ENCODE measurements at places on chromosomes 4 and X.

GRCh38 chr4:47418147-47418546, 45.4 kb downstream of the COMMD8 start:
- DNase-seq: no peak

DNA sequence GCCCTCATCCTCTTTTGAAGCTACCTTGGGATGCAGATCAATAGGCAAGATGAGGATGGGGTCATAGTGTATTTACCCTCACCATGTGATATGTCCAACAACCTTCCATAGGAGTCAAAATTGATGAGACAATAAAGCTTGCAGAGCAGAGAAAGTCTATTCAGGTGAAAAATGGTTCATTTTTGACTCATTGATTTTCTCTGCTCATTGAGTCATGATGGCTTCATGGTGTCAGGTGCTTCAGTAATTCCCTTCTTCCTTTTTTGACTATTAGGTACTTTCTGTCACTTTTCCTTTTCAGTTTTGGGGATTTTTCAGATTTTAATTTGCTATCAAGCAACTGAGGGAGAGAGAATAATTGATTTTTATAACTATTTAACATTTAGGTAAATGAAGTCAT, 55.9 kb upstream of the IL2 start:
- DNase-seq: no peak

DNA sequence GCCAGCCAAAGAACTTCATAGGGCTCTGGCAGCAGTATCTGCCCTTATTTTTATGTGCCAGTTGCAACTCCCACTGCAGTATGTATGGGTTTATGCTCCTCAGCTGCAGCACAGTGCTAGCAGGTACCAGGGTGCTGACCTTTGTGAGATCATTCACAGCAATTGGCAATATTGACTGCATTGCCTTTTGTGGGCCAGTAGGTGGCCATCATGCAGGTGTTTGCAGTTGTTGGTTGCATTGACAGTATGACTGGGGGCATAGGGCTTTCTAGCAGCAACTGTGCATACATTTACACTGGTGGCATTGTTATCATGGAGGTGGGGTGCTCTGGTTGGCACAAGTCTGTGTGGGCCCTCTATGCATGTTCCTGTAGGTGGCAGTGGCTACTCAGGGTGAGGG, 42.5 kb downstream of the FAAH2 start:
- DNase-seq: no peak

DNA sequence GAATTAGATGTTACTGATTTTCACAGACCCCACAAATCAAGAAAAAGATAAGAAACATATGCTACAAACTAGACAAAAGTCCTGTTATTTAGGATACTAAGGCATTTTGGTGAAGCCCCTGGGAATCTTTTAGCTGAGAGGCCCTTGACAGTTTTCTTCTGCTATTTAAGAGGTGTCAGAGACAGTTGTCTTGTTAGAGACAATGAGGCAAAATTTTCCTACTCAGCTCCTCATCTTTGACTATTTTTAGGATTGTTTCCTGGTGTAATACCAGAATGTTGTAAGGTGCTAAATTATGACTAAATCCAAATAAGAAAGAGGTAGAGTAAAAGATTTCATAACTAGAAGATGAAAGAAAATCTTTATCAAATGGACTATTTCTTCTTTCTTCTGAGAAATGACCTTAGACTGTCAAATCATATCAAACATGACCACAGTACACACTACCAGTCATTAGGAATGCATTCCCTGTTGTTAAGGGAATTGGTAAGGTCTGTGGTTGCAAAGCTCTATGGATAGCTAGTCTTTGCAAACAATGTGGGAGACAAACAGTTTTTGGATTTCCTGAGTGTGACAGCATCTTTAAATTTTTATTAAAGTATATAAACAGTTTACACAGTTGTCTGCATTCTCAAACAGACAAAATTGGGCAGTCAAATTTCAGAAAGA, 926.1 kb downstream of the ADGRL3 start:
- DNase-seq: no peak

- DNase-seq: no peak
Measured at GRCh38 chr4:163613383-163613782, 118.9 kb downstream of the TMA16 start.

GRCh38 chr4:99886146-99886545, 8.1 kb downstream of the LAMTOR3 start:
- DNase-seq: no peak

DNA sequence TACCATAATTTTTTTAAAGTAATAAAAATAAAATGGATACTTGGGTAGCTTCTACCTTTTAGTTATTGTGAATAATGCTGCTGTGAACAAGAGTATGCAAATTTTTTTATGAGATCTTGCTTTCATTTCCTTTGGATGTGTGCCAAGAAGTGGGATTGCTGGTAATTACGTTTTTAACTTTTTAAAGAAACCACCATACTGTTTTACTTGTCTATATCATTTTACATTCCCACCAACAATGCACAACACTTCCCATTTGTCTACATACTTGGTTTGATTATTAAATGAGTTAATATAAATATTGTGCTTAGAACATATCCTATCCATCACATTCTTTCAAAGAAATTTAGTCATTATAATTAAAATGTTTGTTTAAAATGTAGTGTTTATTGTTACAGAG, 3.9 kb upstream of the SULT1B1 start:
- no peak for DNase-seq

GRCh38 chr4:64497491-64497890, 88.2 kb upstream of the TECRL start:
- no peak for DNase-seq

DNA sequence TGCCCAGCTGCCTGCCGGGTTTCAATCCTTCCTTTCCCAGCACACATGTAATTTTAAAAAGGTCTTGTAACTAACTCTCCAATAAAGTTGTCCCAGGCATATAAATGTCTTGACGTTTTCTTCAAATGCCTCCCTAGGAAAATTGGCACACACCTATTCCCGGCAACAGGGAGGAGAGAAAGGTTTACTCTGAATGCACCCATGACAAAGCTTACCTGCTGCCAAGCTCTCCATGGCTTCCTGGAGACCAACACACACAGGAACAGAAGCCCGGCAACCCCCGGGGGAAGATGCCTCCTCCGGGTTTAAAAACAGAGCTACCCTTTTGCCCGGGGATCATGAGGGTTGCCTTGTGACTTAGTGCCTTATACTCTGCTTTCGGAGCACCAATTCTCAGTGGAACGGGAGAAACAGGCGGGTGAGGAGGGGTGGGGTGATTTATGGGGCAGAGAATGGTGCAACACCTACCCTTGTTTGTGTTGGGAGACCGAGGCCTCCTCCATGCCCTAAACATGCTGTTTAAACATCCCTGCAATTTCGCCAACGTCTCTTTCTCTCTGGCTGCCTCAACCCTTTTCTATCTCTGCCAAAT, 4.8 kb upstream of the GYG2 start:
- no peak for DNase-seq

DNA sequence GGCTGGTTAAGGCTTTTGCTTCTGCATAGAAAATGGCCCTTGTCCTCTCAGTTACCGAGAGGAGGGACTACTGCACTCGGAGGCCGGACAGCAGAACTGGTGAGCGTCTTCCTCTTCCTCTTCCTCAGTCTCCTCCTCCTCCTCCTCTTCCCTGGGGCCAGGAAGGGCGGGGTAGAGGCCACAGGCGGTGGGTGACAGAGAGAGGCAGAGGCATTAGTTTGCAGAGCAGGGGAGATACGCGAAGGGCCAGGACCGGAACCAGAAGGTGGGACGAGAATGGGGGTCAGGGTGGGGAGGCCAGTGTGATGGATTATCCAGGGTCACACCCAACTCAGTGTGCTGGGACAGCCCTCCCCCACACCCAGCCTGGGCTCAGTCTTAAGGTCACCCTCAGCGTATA, 14.5 kb downstream of the IQSEC2 start:
- no peak for DNase-seq

DNA sequence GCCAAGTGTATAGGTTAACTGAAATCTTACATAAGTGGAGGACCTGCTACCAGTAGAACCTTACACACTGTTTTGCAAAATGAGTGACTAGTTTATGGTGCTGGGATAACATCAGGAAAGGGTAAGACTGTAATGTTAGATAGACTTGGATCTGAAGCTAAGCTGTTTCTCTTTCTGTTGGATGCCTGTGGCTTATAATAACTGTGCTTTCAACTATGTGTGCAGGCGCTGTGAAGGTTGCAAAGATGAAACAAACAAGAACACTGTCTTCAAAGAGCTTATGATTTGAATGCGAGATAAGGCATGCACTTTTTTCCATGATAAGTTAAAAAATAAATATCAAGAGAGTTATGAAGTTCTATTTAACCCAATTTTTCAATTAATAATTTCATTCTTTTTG, 34.5 kb upstream of the LCORL start:
- no peak for DNase-seq

DNA sequence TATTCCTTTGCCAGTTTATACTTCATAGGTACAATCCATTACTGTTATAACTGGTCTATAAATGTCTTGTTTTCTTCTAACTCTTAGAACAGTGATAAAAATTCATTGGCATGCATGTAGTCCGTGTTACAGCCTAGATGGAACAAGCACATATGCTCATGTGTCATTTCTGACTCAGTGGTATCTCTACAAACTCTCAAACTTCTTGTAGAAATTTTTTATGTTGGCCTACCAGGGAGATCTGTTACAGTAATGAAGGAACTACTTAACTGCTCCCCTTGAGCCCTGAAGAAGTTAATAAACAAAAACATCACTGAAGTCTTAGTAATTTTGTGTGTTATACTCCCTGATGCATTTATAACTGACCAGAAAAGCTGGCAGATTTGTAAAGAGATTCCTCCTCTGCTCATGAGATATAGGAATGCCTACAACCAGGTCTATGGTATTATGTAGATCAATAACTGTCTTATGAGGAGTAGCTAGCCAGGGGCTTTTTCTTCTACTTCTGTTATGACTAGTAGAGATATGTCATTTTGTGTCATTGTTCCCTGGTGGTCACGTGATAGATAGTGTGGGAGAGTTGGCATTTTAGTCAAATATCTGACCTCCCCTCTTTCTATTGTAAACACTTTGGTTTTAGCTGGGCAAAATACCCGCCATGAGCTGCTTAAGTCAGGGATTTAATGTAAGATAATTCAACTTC, 53.7 kb upstream of the FAAH2 start:
- DNase-seq: no peak

DNA sequence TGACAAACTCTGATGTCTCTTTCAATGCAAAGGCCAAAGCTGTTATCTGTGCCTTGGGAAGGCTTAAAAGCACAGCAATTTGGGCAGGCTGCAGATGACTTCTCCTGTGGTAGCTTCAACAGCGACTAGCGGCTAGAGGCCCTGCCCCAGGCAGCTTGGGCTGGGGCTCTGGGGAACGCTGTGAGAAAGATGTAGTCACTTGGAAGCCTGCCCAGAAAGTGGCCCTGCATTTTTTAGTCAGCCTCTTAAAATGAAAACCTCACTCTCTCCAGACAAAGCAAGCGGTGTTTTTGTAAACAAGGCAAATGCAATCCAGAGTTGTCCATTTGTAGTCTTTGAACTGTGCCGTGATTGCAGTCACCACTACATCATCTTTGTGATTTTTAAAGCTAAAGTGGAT, 27.5 kb downstream of the PCYT1B start:
- no peak for DNase-seq

DNA sequence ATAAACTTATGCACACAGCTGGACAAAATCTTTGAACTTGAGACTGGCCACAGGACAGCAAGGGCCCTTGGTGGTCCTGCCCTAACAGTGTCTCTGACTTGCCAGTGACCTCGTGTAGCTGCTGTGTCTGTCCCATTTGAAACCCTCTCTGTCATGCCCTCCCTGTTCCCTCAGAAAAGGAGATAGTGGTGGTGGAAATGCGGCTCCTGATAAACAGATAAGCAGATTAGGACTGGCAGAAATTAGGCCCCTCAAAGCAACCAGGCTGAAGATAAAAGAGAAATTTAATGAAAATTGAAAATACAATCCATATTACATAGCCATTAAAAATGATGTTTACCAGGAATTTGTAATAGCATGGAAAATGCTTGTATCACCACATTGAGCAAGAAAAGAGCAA, 136.6 kb upstream of the ATP6AP2 start:
- DNase-seq: no peak

- no peak for DNase-seq
Measured at GRCh38 chr4:47061435-47061834, 30.1 kb downstream of the GABRB1 start.

GRCh38 chrX:4091046-4091760, 377.8 kb upstream of the PRKX start:
- no peak for DNase-seq

DNA sequence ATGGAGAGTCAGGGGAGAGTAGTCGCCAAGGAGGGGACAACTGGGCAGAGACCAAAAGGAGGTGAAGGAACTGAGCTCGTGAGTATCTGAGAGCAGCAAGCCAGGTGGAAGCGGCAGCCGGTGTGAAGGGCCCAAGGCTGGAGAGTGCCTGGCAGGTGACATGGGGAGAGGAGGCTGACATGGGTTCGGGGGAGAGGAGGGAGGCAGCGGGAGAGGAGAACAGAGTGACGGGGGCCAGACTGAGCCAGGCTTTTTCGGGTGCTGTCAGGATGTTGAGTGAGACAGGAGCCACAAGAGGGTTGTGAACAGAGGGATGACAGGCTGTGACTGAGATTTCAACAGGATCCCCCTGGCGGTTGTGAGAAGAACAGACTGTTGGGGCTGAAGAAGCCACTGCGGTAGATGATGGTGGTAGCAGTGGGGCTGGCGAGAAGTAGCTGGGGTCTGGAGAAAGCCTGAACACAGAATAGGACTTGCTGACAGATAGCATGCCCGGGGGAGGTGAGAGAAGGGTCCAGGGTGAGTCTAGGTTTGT, 5.7 kb downstream of the ELK1 start:
- DNase-seq: no peak

DNA sequence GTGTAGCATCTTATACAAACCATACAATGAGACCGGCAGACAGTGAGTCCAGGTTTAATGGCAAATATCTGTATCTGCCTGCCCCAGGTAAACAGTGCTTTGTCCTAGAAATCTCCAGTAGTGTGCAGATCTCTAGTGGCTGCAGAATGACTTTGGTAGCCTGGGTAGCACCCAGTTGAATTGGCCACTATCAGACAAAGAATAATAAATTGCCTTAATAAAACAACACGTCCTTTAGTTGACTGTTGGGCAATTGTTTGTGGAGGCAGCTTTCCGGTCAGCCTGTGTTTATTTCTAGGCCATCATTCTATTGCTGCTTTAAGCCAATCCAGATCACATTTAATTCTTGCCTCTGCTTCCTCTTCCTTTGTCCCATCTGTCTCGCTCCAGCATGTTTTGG, 52.5 kb downstream of the SNX25 start:
- no peak for DNase-seq
